Activated CD4-positive, alpha-beta T cell treated with anti-CD3 and anti-CD28 coated beads, Interleukin-2, Interleukin-6, amounts not matched to agents 100 ng/mL and 50 ng/mL, durations not matched to agents 16 hours and 8 hours (primary cell): ENCODE measurements at places on chromosomes 2 and 18.

- no peak for DNase-seq
These were observed 1.5 kb downstream of the MMADHC start for GRCh38 chr2:149586063-149586462.

GRCh38 chr2:55837073-55837472, 86.5 kb downstream of the EFEMP1 start:
- no peak for DNase-seq

DNA sequence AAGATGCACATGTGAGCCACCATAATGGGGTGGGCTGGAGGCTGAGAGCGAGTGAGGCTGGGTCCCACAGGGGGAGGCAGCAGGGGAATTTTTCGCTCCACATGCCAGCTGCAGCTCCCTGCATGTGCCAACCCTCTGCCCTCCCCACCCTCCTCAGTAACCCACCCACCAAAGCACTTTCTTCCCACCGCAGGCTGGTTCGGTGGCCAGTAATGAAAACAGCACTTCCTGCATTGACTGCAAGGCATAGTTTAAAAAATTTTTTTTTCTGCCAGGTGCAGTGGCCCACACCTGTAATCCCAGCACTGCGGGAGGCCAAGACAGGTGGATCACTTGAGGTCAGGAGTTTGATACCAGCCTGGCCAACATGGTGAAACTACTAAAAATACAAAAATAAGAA, 147.5 kb upstream of the TTC39C start:
- no peak for DNase-seq

DNA sequence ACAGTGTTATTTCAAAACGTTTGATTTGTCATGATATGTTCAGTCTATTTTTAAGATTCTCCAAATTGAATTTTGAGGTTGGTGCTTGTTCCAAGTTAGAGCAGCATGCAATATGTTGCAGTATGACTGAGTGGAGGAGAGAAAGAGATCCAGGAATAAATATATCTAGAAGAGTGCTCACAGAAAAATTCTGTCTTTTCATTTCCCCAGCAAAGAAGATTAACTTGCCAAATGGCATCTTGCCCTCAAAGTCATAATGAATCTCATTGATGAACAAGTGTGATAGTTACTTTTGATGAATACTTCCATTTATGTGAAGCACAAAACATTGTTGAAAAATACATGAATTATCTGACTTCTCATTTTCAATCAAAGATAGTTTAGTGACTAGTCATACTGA, 95.9 kb downstream of the KCNJ3 start:
- no peak for DNase-seq

DNA sequence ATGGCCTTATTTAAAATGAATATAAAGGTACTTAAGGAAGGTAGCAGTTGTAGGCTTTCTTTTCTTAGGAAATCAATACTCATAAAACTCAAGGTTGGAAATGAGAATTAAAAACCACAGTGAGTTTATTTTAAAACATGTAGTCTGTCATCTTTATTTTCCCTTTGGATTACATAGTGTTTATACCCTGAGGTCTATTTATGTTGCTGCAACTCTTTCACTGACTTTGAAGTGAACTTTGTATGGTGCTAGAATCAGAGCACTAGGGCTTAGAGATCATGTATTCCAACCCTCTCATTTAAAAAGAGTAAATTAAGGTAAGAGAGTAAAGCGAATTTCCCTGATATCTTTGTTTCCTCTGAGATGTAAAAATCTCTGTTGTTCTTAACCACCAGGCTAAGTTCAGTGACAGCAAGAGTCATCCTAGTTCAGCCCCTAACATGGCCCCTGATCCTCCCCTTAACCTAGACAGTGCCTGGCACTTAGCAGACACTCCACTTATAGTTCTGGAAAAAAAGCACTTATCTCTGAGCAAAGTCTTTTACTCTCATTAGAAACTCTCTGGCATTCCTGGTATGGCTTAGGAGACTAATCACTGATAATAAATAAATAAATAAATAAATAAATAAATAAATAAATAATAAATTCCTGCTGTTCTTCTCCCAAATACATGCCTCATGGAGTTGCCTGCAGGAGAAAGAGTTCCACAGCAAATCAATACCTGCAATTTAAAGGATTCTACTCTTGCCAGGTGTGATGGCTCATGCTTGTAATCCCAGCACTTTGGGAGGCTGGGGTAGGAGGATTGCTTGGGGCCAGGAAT, 33.0 kb upstream of the PPP1R1C start:
- no peak for DNase-seq

DNA sequence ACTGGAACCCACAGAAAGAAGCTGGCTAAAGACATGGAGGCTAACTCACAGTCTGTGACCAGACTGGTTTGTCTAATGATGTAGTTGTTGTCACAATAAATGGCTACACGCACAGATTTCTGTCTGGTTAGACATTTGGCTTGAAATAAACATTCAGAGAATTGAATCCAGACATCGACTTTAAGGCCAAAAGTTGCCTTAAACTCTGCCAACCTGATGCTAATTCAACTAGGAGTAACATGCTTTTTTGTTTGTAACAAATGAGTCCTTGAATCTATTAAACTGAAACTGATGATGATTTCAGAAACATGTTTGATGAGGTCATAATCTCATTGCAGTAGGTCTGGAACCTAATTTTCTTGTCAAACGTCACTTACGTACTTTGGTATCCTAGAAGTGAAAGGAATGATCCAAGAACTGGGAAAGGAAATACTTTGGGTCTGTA, 123.8 kb downstream of the ERBB4 start:
- DNase-seq: no peak
